Activated T-cell treated with anti-CD3 and anti-CD28 coated beads, Interleukin-2, amount 50 U/mL, for 72 hours (primary cell): ENCODE measurements at places on chromosomes 11 and 22. TPM values are rescaled to one million over a fixed set of nuclear protein-coding genes. Genes with fewer than 3 reads are reported as not detected.

- H3K36me3 ChIP-seq = no peaks in the 10 kb centered on the region
- no peak for DNase-seq
- no peaks in the 10 kb centered on the region for H3K4me1 ChIP-seq
- no peak overlapping the region for H3K27ac ChIP-seq
- no peak overlapping the region for H3K4me3 ChIP-seq
- H3K27me3 ChIP-seq = peaks cover 18% of the 10 kb centered on the region
Measured at GRCh38 chr11:126140201-126140925, 71.1 kb downstream of the RPUSD4 start.

GRCh38 chr11:69385832-69386427, 92.0 kb downstream of the MYEOV start:
- peaks cover 13% of the 10 kb centered on the region for H3K36me3 ChIP-seq
- H3K4me3 ChIP-seq = no peak overlapping the region
- no peak for DNase-seq
- H3K4me1 ChIP-seq = no peaks in the 10 kb centered on the region

DNA sequence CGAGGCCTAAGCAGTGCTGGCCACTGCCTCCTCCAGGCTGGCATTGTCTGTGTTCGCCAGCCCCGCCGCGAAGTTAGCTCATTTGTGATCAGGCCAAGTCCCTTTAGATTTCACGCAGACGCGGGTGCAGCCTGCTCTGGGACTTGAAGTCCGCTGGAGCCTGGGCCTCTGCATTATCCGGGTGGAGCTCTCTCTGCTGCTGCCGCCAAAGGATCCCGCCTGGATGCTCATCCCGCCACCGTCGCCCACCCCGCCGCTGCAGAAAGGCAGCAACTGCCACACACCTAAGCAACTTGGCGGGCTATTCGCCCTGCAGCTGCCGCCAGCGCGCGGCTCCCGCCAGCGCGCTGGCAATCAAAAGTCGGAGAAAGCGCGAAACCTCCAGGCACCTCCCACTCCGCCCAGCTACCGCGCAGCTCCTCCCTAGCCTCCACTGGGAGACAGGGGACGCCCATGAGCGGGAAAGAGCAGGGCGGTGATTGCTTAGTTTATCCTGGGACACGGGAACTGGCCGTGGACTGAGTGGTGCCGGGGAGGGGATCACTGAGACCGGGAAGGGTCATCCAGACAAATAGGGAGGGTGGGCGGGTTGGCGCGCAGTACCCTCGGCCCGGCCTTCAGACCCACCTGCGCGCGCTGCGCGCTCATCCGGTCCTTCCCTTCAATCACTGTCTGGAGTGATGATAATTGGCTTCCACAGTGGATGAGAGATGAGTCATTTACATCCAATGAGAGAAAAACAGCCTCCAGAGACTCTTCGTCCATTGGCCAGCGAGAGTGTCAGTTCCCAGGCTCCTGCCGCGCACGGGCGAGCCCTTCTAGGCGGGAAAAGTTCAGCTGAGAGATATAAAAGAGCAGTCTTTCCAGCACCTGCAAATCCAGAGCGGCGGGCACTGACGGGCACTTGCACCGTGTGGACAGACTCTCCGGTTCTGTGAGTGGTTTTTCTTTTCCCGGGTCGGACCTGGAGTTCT, at the start of gene FAM111B:
Gene FAM111B, plus strand, starts transcription at position 875 of the 974 bp plus-strand sequence. CDS start 2,389 bp downstream, outside the sequence.
- peak within 1 kb of the TSS; percentile 87 for H3K4me3 ChIP-seq
- H3K36me3 ChIP-seq = no peaks in the 10 kb centered on the region
- DNase-seq = peak; percentile 58
- H3K27ac ChIP-seq = peak within 1 kb of the TSS; percentile 82
- peaks cover 48% of the 10 kb centered on the region for H3K4me1 ChIP-seq

- no peak for DNase-seq
- no peak overlapping the region for H3K4me3 ChIP-seq
- H3K27ac ChIP-seq = no peak overlapping the region
- no peaks in the 10 kb centered on the region for H3K36me3 ChIP-seq
Measured at GRCh38 chr11:102491969-102492368, 38.6 kb downstream of the MMP7 start.

- peaks cover 42% of the 10 kb centered on the region for H3K27me3 ChIP-seq
- H3K4me1 ChIP-seq = no peaks in the 10 kb centered on the region
- peak; percentile 55 for DNase-seq
Measured at GRCh38 chr11:125429174-125429707, 66.8 kb downstream of the FEZ1 start.

GRCh38 chr11:15956302-15956701, 400.0 kb downstream of the SOX6 start:
- no peaks in the 10 kb centered on the region for H3K4me1 ChIP-seq
- no peaks in the 10 kb centered on the region for H3K27me3 ChIP-seq
- DNase-seq = no peak
- H3K36me3 ChIP-seq = no peaks in the 10 kb centered on the region
- H3K4me3 ChIP-seq = no peak overlapping the region

GRCh38 chr11:70377645-70378044, 20.7 kb upstream of the CTTN start:
- no peak overlapping the region for H3K27ac ChIP-seq
- no peak overlapping the region for H3K4me3 ChIP-seq
- H3K36me3 ChIP-seq = peaks cover 11% of the 10 kb centered on the region
- no peak for DNase-seq

DNA sequence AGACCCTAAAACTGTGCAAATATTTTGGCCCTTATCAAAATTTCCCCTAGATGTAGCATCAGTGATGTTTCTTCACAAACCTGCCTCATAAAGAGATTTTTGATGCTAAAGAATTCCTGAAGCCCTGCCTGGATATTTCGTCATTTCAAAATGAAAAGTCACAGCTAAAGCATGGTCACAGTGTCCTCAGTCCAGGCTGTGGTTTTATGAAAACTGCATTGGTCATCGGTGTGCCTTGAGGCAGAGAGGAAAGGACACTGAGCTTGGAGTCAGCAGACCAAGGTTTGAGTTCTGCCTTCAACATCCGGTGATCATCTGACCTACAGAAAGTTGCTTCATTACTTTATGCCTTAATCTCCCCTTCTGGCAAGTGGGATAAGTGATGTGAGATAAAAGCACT, 34.8 kb upstream of the ALKBH3 start:
- H3K36me3 ChIP-seq = peaks cover 4% of the 10 kb centered on the region
- no peak overlapping the region for H3K4me3 ChIP-seq
- DNase-seq = no peak
- H3K27ac ChIP-seq = no peak overlapping the region
- H3K4me1 ChIP-seq = no peaks in the 10 kb centered on the region

- H3K27me3 ChIP-seq = no peaks in the 10 kb centered on the region
- H3K36me3 ChIP-seq = no peaks in the 10 kb centered on the region
- peaks cover 50% of the 10 kb centered on the region for H3K4me1 ChIP-seq
- H3K27ac ChIP-seq = no peak within 1 kb of the TSS
Measured at GRCh38 chr22:30606455-30607299, at the start of gene TCN2. Gene TCN2 (plus strand): TSS chr22:30607174. CDS start chr22:30607332, 158 bp downstream.

- no peak for DNase-seq
- H3K27ac ChIP-seq = peak overlapping the region; percentile 81
- peaks cover 2% of the 10 kb centered on the region for H3K36me3 ChIP-seq
- peak overlapping the region; percentile 89 for H3K4me3 ChIP-seq
- H3K27me3 ChIP-seq = no peaks in the 10 kb centered on the region
Measured at GRCh38 chr11:12188548-12189317, 78.3 kb downstream of the MICAL2 start.

- DNase-seq = no peak
- peaks cover 31% of the 10 kb centered on the region for H3K4me1 ChIP-seq
- H3K27me3 ChIP-seq = no peaks in the 10 kb centered on the region
- H3K4me3 ChIP-seq = no peak overlapping the region
Measured at GRCh38 chr22:22812031-22812905, 75.3 kb upstream of the IGLL5 start.

- DNase-seq = no peak
- peaks cover 35% of the 10 kb centered on the region for H3K27me3 ChIP-seq
- H3K4me3 ChIP-seq = no peak overlapping the region
- H3K27ac ChIP-seq = no peak overlapping the region
Measured at GRCh38 chr11:20070459-20070858, 89.8 kb downstream of the DBX1 start.

GRCh38 chr11:63719987-63720386, 38.7 kb downstream of the RTN3 start:
- no peak for DNase-seq
- no peaks in the 10 kb centered on the region for H3K36me3 ChIP-seq
- H3K27me3 ChIP-seq = no peaks in the 10 kb centered on the region
- H3K27ac ChIP-seq = no peak overlapping the region

GRCh38 chr11:133937015-133937414, 19.8 kb downstream of the IGSF9B start:
- H3K27ac ChIP-seq = no peak overlapping the region
- no peak overlapping the region for H3K4me3 ChIP-seq
- DNase-seq = no peak
- peaks cover 13% of the 10 kb centered on the region for H3K36me3 ChIP-seq
- H3K4me1 ChIP-seq = peaks cover 5% of the 10 kb centered on the region

The STK33 gene
- total RNA-seq = 6.1 TPM

The APOL1 gene
- 44.5 TPM for total RNA-seq

The INS gene
- total RNA-seq = not detected

The USP2 gene
- total RNA-seq = 0.91 TPM
